ENCODE measurements at places on chromosomes 7 and 10.

DNA sequence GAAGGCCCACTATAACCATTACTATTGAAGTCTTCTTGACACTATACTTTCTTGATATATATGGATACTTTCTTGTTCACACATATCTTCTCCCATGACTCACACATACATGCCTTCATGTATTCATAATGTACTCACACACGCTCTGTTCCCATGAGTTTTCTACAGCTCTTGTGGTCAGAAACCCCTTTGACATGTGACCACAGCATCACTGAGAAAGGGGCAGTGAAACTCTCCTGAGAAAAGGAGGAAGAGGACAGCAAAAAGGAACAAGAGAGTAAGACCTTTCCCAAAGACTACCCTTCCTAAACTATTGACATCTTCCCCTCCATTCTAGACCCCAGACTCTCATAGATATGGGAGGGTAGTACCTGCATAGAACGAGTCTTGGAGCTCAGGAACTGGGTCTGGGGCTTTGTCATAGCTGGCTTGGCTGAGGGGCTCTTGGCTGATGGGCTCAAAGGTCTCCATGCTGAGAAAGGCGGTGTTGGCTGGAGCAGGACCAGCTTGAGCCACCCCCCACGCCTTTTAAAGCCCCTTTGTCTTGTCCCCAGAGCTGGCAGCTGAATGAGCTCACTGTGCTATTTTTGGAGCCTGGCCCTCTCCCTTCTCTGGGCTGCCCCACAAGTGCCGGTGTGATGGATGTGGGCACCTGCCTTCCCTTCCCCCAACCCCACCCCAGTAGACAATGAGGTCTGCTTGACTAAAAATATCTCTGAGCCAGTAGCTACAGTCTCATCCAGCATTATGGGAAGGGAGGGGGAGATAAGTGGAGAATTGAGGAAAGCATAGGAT is 5.1 kb downstream of the SYNPO2L start:
- no peak for DNase-seq

GRCh38 chr10:110147961-110148360 is 59.4 kb upstream of the MXI1 start:
- DNase-seq = no peak

- DNase-seq = no peak
Measured at GRCh38 chr7:42549866-42550485, 313.0 kb upstream of the GLI3 start.

DNA sequence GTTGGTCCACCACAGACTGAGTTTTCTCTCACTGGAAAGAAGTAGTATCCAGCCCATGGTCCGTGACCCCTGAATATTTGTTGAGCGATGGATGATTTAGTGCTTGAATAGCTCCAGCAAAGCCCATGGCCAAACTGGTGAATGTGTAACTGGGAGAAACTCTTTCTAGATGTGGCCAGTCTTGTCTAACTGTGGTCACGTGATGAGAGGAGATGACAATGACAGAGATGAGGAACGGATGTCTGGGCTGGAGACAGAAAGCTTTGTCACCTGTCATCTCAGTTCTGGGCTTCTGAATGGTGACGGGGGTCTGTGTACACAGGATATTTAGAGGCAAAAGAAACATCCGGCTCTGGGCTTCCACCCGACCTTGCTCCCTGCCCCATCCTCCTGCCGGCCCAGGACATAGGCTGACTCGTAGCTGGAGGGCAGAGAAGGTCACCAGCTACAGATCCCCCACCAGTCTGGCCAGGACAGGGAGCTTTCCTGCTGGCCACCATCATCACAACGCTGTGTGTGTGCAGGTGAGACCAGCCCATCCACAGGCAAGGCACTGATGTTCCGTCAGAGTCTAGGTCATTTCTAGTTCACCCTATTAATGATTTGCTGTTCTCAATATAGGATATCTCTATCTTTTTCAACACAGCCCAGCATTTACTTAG is 152.5 kb upstream of the TNS3 start:
- DNase-seq = no peak

GRCh38 chr10:6491841-6492609 is 88.1 kb downstream of the PRKCQ start:
- no peak for DNase-seq

DNA sequence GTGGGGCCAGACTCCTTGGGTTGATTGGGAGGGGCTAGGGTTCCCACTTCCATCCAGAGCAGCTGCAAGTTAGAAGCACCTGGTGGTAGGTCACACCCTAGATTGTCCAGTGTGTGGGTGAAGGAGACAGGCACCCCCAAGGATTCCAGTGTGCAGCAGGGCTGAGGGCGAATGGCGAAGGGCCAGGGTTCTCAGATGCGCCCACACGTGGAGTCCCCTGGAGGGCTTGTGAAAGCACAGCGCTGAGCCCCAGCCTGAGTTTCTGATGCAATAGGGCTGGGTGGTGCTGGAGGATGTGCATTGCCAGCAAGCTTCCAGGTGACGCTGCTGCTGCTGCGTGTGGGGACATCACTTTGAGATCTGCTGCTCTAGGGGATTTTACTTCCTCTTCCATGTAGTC is 25.4 kb downstream of the TBATA start:
- no peak for DNase-seq

- no peak for DNase-seq
Measured at GRCh38 chr10:52319926-52320325, 5.8 kb downstream of the DKK1 start.

GRCh38 chr10:101397140-101397539 is 43.2 kb downstream of the BTRC start:
- DNase-seq = peak; percentile 26

DNA sequence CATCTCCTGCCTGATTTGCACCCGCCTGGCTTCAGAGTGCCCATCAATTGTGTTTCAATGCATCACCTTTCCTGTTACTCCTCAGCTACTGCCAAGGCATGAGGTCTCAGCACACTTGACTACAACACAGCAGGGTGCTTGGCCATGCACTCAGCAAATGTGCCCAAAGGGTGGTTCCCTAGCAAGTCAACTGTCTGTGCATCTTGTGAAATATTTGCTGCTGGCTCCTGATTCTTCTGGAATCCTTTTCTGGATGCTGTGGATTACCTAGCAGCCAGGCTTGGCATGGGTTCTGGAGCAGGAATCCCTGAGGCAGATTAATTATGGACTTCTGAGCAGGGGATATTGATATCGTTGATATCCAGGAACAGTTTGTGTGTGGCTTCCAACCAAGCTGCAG is 662.6 kb upstream of the MGMT start:
- no peak for DNase-seq

DNA sequence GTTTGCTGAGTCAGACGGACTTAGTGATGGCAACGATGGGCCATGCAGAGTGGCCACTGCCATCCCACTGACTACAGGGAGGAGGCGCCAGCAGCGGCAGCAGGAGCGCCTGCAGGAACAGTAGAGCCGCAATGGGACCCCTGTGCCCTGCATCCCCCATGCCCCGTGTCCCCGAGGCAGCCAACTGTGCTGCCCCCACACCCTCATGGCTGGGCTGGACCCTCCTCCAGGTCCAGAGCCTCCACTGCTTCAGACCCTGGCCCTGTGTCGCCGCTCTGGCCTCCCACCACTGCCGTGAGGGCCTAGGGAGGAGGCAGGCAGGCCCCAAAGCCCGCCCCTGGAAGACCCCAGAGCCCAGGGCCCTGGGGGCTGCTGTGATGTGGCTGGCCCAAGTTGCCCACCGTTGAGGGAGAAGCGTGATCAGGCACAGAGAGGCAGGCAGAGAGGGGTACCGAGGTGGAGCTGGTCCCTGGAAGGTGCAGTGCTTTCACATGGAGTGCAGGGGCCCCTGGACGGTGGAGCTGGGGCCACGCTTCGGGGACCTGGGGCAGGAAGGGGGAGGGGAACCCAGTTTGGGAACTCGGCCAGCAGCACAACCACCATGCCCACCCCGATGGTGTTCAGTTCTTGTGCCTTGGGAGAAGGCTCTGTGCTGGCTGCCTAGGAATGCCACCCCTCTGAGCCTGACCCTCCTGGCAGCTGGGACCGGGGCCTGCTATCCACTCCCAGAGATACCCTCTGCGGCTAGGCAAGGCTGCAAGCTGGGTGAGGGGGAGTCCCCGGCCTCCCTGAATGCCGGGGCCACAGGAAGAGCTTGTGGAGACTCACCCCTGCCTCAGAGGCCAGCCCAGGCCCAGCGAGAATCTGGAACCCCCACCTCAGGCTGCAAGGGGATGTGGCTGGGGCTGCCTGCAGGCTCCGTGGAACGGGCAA is 32.6 kb downstream of the DKK1 start:
- no peak for DNase-seq

DNA sequence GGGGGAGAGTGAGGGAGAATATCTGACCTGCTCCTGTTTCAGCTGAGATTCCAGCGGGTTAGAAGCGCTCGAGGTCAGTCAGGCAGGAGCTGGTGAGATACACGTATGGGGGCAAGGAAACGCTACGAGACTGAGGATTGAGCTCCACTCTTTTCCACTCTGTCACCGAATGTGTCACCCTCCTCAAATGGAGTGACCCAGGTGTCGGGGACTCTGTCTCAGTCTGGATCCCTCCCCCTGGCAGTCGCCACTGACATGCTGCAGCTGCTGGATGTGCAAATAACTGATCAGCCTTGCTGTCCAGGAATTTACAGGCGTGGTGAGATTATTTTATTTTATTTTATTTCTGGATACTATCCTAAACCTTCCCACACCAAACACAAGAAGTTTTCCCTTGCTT is 100.9 kb upstream of the DPP6 start:
- no peak for DNase-seq

GRCh38 chr7:18960725-18961124 is 156.7 kb downstream of the TWIST1 start:
- no peak for DNase-seq

GRCh38 chr10:133388236-133388972 is 5.6 kb upstream of the MTG1 start:
- no peak for DNase-seq

DNA sequence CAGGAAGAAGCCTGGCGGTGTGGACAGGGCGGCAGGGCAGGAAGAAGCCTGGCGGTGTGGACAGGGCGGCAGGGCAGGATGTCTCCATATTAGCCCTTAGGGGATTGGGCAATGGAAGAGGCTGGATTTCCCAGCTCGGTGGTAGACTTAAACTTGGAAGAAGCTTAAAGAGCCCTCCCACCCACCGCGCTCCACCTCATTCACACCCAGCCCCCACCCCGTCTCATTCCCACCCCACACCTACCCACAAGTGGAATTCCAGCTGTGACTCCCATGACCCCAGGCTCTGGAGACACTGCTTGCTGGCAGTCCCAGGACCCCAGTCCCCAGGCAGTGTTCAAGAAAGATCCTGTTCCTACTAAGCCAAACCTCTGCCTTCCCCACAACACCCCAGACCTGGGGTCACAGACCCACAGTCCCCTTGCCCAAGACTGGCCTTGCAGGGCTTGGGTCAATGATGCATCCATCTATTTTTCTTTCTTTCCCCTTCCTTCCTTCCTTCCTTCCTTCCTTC is 34.0 kb downstream of the SPDYE6 start:
- DNase-seq = no peak

- DNase-seq = no peak
Measured at GRCh38 chr10:97483506-97483905, 14.7 kb downstream of the MMS19 start.

DNA sequence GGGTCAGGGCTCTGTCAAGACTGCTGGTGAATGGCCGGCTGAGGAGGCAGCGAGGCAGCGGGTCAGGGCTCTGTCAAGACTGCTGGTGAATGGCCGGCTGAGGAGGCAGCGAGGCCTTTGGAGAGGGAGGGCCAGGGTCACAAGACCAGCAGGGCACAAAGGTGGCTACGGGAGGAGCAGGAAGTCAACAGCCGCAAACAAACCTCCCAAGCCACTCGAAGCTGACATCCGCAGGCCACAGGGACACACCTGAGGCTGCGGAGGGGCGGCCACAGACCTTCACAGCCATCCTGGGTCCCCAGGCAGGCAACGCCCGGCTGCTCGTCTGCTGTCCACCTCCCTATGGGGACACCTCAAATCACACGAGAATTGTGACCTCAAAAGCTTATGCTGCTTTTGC is 8.9 kb upstream of the GPER1 start:
- no peak for DNase-seq

- DNase-seq = no peak
Measured at GRCh38 chr10:52313933-52314821, at the start of gene DKK1. Gene DKK1 (plus strand): TSS chr10:52314281. CDS start chr10:52314435, 154 bp downstream.

GRCh38 chr10:58950618-58951017 is 225.8 kb upstream of the PHYHIPL start:
- no peak for DNase-seq

- no peak for DNase-seq
Measured at GRCh38 chr7:92835851-92836488, 403 bp downstream of the CDK6 start.

DNA sequence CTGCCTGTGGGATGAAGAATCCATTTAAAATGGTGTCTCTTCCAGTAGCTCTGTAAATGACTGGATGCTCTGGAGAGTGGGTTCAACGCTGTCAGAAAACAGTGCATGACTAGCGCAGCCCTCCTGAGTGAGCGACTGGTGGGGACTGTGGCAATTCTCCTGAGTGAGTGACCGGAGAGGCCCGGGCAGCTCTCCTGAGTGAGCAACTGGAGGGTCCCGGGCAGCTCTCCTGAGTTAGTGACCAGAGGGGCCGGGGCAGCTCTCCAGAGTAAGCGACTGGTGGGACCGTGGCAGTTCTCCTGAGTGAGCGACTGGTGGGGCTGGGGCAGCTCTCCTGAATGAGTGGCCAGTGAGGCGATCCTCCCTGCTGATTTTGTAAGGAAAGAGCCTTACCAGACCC is 85.5 kb downstream of the WDR37 start:
- no peak for DNase-seq

- DNase-seq = no peak
Measured at GRCh38 chr7:42211938-42212337, 25.1 kb downstream of the GLI3 start.

DNA sequence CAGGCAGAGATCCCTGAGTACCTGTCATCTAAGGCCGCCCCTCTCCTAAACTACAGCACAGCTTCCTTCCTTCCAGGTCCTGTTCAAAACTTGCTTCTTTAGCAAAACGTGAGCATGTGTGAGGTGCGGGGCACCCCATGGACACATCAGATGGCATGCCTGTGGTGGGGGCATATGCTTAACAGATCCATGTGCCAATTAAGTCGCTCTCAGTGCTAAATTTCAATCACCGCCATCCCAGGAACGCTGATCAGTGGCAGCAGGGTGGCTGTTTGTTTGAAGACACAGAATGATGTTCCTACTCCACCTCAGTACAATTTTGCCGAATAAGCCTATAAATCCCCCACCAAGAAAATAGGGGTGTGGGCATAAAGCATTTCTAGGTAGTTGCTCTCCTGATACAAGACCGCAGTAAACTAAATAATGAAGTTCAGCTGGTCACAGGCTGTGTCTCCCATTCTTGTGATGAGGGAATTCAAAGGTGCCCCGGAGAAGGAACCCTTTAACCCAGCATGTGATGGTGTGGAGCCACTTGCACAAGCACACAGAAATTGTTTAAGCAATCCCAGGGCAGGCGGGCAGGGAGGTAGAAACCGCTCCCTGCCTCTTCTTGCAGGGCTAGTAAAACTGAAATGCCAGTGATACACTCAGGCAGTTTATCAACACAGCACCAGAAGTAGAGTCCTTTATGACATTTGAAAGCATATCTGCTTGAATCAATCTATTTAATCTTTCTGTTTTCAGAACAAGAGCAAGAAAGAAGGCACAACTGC is 205.7 kb downstream of the SORCS1 start:
- DNase-seq = no peak

- no peak for DNase-seq
Measured at GRCh38 chr10:133411523-133412380, 12.7 kb downstream of the SPRN start.

GRCh38 chr7:70177166-70177565 is 578.9 kb downstream of the AUTS2 start:
- no peak for DNase-seq

GRCh38 chr7:127935847-127936376 is 95.3 kb downstream of the LRRC4 start:
- no peak for DNase-seq

- peak; percentile 5 for DNase-seq
Measured at GRCh38 chr10:43166207-43166879, 28.1 kb downstream of the CSGALNACT2 start.
